ENCODE measurements at places on chromosomes 2 and 18.

DNA sequence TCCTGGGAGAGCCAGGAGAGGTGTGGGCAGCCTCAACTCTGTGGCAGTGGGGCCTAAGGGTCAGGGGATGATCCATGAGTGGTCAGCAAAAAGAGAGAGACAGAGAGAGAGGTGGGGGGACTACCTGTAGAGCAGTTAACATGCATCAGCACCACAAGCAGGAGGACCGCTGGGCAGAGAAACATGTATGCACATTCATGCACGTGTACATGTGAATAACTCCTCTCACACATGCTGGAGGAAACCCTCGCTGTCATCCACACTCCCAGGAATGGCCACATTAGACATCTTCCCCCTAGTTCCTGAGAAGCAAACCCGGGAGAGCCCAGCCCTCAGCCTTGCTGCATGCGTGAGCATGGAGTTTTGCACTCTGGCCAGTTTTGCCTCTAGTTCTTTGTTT is 166.1 kb downstream of the SMAD7 start:
- no peak for DNase-seq

GRCh38 chr18:36406805-36407204 is 109.3 kb downstream of the FHOD3 start:
- no peak for DNase-seq

DNA sequence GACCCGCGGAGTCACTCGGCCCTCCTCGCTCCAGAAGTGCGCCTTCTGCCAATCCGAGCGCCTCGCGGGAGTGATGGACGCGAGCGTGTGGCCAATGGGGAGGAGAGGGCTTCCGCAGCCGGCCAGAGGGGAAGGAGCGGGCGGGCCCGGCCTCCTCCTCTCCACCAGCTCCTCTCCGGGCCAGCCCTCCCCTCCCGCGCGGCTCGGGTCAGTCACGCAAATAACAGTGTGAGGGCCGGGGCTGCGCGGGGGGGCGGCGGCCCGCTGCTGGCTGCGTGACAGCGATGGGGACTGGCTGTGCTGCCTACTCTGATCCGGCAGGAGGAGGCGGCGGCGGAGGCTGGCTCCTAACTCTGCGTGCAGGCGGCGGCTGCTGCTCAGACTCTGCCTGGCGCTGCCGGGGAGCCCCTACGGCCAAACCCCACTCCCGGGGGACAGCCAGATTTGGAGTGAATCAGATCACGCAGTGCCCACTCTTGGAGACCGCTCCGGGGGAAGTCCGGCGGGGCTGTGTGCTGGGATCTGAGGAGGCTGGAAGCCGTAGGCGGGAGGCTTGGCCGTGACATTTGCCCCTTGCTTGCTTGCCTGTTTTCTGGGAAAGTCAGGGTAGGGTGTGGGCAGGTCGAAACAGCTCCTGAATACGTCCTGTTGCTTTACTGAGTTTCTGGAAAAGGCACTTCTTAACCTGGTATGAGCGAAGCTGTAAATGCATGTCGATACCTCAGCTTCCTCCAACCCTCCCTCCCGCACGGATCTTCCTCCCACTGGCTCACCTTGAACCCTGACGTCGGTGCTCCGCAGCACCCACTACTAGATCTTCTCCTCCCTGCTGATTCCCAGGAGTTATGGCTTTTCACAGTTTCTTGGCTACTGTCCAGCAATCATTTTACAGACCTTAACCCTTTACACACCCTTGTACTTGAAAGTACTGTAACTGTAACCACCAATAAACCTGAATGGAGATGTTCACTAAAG is 97.9 kb upstream of the SERTAD2 start:
- peak; percentile 71 for DNase-seq

DNA sequence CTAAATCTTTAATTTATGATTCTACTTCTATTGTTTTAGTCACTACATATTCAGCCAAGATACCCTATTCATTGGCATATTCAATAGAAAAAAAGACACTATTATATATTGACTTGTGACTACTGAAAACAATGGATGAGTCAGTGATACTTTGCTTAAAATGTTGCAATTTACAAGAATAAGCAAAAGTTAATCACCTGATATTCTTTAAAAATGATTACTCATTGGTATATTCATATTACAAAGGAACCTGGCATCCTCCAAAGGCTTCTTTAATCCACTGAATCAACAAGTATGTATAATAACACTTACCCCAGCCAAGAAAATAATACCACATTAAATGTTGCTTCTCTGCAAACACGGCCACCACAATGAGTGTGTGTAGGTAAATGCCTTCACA is 87.8 kb downstream of the CALCRL start:
- no peak for DNase-seq

DNA sequence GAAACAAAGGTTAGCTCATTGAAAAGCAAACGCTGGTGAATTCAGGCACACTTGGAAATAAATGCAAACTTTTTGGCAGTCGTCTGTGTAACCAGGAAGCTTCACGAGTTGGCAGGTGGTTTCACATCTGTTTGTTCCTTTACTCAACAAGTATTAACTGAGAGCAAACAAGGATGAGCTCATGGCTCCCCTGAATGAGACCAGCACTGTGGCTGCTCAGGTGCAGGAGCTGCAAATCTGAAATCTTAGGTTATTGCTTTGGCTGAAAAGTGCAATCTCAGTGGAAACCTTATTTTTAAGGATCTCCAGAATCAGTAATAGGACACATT is 46.3 kb downstream of the SH3RF3 start:
- DNase-seq: no peak

- DNase-seq: no peak
Observed at GRCh38 chr2:75556679-75557366, 3.9 kb downstream of the EVA1A start.

GRCh38 chr2:180133736-180134135 is 126.6 kb upstream of the CWC22 start:
- no peak for DNase-seq

GRCh38 chr2:215973954-215974699 is 39.2 kb downstream of the MREG start:
- peak; percentile 65 for DNase-seq

GRCh38 chr2:24490181-24490689 is 819 bp upstream of the NCOA1 start:
- DNase-seq: no peak

DNA sequence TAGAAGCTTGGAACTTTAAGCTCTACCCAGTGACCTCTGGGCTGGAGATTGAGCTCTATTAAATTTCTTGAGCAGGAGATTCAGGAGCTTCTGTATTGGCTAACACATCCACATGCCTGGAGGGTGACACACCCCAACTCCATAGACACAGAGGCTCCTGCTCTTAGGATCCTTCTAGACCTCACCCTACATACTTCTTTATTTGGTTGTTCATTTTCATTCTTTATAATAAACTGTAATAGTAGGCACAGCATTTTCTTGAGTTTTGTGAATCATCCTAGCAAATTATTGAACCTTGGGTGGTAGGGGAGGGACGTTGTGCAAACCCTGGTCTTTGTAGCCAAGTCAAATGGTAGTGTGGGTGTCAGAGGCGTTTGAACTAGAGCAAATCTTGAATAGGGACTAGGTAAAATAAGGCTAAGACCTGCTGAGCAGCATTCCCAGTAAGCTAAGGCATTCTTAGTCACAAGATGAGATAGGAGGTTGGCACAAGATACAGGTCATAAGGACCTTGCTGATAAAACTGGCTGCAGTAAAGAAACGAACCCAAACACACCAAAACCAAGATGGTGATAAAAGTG is 323.8 kb upstream of the GALNT5 start:
- no peak for DNase-seq

GRCh38 chr2:197332641-197333040 is 22.1 kb upstream of the ANKRD44 start:
- DNase-seq: no peak

DNA sequence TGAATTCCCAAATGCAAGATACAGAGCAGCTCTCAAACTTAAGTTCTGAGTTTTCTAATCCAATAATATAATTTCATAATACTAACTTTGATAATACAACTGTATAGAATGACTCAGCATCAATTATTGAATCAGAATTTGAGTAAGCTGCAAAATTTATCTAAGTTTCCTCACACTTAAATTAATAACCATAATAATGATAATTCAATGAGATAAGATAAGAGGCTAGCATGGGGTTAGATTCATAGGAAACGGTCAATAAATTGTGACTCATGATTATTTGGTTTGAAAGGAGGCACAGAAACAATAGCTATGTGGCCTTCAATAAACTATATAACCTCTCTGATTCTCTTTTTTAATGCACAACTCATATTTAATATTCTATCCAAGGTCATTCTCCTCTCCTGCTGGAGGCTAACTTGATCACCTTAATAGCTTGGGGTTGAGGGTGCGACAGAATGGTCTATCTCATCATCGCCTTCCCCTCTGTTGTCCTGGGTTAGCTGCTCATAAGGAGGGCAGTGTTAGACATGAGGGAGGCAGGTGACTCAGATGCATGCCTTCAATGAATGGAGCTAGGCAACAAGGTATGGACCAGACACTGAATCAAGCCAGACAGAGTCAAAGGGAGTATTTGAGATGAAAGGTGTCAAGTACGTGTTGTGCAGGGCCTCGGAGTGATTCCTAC is 36.2 kb upstream of the BMP10 start:
- no peak for DNase-seq

- no peak for DNase-seq
Observed at GRCh38 chr2:70703900-70704549, 64.0 kb downstream of the ADD2 start.

- no peak for DNase-seq
Observed at GRCh38 chr2:16785149-16785548, 119.5 kb upstream of the CYRIA start.

DNA sequence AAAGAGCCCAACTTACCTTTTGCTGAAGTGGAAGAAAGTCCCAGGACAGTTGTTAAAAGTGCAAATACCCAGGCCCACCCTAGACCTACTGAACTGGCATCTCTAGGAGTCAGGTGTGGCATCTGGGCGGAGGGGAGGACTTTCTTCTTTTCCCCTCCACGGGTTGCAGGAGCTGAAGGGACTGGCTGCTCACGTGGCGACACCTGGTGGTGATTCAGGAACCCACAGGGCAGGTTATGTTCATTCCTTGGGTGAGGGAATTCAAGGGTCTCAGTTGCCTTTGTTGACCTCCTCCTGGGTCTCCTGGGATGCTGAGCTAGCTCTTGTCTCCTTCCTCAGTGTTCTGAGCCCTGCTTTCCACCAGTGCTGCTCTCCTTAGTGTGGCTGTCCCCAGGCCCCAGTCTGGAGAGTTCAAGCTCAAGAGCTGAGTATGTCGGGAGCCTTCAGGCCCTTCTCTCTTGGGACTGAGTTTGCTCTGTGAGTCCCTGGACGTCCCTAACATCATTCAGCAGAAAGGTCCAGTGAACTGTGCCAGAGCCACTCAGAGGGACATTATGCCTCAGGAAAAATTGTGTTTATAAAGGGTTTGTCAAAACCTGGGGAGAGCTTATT is 56.9 kb downstream of the DYSF start:
- peak; percentile 77 for DNase-seq

GRCh38 chr2:204110751-204111516 is 174.4 kb downstream of the ICOS start:
- no peak for DNase-seq

- no peak for DNase-seq
Observed at GRCh38 chr2:238886453-238887094, 38.7 kb downstream of the TWIST2 start.

DNA sequence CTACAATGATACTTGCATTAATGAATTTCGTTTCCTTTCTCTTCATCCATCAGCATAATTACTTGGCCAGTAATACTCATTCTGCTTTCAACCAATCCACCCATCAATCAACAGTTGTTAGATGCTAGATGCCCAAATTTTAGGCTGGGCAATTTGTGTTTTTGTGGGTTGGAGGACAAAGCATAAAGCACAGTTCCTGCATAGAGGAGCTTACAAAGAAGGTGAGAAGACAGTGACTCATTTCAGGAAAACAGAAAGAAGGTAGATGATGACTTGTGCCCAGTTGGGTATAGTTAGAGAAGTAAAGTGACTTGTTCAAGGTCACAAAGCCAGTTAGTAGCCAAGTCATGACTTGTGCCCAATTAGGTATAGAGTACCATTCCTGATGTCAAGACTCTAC is 1186.8 kb upstream of the CELF4 start:
- DNase-seq: no peak

- DNase-seq: no peak
Observed at GRCh38 chr18:12769644-12770440, 67.0 kb downstream of the PSMG2 start.

DNA sequence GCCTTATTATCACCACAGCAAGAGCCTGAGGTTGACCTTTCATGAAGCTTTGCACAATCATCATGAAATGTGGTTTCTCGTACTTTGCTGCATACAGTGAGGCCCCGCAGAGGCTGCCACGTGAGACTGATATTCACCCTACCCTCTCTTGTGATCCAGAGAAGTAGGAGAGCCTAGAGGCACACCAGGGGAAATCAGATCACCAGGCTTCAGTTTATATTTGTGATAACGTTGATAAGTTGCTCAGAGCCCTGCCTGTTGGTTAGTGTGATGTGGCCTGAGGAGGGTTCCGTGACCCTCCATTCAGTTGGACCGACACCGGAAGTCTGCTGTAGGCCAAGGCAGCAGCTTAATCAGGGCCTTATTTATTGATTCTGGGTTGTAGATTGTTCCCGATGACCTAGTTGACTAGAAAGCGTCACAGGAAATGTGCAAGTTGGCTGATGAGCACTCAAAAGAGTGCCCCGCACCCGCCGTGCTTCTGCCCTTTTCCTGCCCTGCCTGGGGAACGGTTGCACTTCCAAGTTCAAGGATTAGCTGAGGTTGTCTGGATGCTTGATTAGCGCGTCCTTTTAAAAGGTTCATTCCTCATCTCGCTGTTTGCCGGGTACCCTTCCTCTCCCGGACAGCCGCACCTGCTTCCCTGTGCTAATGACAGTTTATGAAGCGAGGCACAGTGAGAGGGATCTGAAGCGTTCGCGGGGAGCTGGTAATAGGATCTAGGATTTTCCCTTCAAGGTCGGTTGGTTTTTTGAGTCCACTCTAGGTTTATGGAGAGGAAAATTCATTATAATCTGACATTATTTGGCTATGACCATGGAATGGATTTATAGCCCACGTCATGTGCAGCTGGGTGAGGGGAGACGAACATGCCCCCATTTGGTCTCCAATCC is 146.4 kb downstream of the SH3RF3 start:
- no peak for DNase-seq

GRCh38 chr2:199985625-199986207 is 30.3 kb downstream of the MAIP1 start:
- peak; percentile 64 for DNase-seq

DNA sequence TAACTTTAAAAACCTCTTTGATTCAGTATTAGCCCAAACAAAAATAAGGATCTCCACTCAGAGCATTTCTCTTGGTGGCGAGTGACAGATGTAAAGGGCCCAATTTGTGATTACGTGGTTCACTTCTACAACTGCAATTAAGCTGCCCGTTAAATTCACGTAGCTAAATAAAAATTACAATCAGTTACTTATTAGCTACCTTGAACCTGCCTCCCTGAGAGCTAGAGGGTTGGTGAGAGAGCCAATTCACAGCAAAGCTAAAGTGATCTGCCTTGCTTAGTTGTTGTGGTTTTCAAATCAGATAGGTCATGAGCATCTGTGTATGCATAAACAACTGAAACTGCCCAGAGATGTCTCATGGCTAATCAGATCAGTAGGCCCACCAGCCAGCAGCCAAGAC is 156.7 kb downstream of the RNF152 start:
- DNase-seq: no peak

Measured in G401 (cell line).